CD4-positive, alpha-beta T cell treated with Interleukin-6 at 100 ng/mL for 8 hours (primary cell): ENCODE measurements at places on chromosomes 5 and 9.

DNA sequence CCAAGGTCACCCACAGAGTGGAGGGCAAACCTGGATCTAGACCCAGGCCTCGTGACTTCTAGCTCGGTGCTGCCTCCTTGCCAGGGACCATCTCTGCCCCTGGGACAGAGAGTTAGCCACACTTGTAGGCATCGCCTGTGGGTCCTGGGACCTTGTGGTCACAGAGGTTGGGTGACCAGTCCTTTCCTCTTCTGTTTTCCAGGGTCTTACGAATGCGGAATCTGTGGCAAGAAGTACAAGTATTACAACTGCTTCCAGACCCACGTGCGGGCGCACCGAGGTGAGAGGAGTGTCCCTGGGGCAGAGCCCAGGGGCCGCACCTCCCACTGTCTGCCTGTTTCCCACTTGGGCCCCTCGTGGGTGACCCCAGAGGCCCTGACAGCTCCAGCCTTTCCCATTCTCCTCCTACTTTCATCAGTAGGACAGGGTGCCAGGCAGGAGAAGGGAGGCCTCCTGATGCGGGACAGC lies 76.3 kb downstream of the AMBP start:
- DNase-seq: no peak

GRCh38 chr5:124330595-124331220 lies 415.7 kb downstream of the ZNF608 start:
- DNase-seq: no peak

- DNase-seq: no peak
Observed at GRCh38 chr9:131253891-131254491, 22.3 kb downstream of the FAM78A start.

DNA sequence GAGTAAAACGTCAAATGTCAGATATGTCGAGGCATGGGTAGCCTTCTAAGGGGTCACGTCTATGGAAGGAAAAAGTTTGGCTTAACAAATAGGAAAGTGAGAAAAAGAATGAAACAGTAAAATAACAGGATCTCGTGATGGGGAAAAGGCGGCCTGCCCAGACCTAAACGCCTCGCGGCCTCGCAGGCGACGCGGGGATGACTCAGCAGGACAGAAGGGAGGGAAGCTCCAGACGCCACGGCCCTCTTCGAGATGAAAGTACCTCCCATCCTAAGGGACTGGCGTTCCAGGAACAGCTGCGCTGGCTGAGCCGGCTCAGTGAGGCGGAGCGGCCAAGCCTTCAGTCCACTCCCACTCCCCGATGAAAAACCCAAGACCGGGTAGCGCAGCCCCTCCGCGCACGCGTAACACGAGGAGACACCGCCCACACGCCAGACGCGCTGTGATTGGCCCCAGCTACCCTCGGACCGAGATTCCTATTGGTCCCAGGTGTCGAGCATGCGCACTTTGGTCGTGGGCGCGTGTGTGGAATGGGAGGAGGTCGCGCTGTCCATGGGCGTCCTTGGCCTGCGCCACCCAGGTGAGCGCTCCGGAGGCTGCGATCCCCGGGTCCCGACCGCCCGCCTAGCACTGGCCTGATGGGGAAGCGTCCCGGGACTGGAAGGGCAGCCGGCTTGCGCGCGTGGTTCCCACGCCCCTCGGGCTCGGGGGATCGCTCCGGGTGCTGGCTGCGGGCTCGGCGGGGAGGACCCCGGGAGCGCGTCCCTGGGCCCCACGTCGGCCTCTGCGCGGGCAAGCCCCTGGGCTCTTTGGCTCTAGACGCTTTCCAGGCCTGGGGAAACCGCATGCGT lies 588.5 kb downstream of the MTRR start:
- DNase-seq: peak; percentile 80

DNA sequence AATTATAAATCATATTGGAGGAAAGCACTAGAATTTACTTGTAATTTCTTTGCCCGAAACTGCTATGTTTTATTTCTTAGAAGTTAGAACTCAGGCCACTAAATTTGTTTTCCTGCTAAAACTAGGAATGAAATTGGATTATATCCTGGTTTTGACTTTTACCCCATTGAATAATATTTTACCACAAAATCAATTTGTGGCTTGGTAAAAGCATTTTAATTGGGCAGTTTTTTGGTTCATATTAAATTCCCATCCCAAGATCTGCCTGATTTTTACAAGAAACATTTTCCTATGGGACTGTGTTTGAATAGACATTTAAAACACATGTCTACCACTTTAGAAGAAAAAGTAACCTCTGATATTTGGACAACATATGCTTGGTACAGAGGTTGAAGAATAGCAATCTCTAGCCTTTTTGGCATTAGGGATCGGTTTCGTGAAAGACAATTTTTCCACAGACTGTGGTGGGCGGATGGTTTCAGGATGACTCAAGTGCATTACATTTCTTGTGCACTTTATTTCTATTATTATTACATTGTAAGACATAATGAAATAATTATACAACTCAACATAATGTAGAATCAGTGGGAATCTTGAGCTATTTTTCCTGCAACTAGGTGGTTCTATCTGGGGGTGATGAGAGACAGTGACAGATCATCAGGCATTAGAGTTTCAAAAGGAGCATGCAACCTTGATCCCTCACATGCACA lies 565.6 kb downstream of the PRR16 start:
- DNase-seq: no peak

DNA sequence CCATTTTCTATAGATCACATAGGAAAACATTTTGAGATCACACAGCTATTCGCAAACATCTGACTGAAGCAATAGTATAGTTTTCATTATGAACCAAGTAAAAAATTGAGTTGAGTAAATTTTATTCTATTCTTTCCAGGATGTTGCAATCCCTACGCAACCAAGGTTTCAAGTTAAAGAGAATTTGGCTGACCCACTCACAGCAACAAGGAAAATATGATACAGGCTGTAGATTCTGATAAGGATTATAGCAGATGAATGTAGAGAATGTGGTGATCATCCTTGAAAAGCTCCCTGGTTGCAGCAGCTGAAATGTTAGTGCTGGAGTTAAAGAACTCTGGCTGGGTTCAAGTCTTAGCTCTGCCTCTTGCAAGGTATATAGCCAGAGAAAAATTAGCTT lies 4.7 kb downstream of the ABCA1 start:
- no peak for DNase-seq

- no peak for DNase-seq
Observed at GRCh38 chr5:121702682-121703081, 149.0 kb upstream of the FTMT start.

DNA sequence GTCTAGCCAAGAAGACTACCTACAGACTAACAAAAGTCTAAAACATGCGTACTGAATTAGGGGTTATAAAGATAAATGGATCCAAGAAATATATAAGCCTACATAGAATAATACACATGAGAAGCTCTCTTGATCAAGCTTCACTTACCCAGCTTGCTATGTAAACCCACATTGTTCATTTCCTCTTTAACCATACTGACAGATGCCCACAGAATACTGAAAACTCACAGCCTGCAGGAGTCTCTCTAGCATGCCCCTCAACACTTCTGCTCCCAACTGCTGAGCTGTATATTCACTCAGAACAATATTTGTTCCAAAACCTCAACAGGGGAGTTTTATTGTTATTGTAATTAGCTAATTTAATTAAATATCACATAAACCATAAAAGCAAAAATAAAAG lies 52.4 kb downstream of the RFX3 start:
- no peak for DNase-seq

DNA sequence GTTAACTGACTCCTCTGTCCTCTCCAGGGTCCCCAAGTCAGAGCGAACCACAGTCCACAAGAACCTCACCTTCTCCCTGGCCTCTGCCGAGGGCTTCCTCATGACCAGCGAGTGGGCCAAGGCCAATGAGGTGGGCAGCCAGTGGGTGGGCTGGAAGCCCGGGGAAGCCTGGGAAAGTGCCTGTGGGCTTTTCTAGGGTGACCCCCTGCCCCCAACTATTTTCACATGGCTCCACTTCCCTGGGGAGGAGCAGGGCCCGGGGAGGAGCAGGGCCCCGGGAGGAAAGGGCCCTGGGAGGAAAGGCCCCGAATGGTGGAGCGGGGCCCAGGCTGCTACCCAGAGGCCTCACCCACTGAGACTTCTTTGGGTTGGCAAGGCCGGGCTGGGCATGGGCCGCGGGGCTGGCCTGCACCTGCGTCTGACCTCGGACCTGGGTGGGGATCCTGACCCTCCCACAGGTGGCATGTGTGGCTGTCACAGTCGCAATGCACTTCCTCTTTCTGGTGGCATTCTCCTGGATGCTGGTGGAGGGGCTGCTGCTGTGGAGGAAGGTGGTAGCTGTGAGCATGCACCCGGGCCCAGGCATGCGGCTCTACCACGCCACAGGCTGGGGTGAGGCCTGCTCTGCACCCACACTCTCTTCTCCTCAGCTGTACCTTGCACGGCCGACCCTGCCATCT lies 17.9 kb downstream of the ADGRD2 start:
- no peak for DNase-seq

DNA sequence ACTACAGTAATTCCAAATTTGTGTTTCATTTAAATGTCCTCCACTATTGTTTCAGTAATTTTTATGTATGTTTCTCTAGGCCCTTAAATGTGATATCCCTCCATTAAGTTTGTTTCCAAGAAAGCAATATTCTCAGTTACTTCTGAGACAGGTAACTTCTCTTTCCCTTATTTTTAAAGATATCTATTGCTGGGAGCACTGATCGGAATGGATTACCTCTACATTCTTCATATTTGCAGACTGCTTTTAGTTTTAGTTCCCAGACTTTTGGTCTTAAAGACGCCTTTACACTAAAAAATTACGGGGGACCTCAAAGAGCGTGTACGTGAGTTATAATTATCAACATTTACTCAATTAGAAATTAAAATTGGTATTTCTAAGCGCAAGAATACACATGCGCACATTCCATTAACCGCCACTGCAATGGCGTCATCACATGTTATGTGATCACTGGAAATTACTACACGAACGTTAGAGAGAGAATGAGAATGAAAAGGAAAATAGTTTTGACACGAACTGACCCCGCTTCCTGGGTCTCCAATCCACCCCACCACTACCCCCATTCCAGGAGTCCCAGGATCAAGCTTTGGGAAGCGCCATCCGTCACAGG lies 519 bp upstream of the RAD50 start:
- DNase-seq: no peak

DNA sequence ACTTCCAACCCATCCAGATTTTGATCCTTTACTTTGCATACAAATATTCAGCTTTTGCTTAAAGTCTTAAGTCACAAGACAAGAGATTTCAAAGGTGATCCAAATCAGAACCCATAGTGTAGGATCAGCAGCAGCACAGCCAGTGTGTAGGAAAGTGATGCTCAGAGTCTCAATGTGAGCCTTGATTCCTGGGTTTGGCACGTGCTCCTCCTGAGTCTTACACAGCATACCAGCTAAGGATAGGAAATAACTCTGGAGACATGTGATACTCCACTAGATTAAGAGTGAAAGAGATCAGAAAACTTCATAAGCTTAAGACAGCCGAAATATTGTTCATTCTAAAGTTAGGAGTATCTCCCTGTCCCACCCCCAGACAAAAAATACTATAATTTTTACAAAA lies 344.9 kb downstream of the SEMA5A start:
- no peak for DNase-seq

DNA sequence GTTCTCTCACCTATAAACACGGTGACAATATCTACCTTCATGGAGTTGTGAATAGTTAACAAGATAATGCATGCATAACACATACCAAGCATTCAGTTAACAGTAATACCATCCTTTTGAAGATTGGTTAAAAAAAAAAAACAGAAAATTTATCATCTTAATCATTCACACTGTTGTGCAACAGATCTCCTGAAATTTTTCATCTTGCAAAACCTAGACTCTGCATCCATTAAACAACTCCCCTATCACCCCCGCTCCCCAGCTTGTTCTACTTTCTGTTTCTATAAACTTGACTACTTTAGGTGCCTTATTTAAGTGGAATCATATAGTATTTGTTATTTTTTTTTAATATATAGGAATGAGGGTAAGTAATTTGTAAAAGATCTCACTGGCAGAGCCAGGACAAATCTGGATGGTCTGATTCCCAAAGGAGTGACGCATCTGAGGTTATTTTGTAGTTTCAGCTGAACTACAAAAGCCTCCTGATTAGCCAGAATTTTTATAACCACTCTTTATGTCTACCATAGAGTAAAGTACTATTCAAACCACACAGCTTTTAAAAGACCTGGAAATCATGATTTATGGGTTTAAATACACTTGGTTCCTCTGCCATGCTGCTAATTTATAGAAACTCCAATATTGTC lies 93.0 kb downstream of the FANCC start:
- DNase-seq: no peak
